ENCODE measurements at places on chromosomes 11 and 22.

DNA sequence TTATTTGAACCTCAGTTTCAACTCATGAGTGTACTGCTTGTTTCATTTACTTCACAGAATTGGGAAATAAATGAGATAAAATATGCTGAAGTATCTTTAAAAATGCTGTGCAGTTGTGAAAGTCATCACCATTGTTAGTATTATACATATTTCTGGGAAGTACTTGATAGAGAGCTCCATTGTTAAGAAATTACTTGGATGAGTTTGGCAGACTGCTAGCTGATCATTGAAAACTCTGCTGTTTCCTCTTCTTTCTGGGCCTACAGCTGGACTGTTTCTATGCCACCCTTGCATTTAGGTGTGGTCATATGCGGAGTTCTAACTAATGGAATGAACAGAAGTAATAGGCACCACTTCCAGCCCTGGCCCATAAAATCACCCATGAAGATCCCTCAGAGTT is 10.0 kb downstream of the SIK2 start:
- DNase-seq = no peak

DNA sequence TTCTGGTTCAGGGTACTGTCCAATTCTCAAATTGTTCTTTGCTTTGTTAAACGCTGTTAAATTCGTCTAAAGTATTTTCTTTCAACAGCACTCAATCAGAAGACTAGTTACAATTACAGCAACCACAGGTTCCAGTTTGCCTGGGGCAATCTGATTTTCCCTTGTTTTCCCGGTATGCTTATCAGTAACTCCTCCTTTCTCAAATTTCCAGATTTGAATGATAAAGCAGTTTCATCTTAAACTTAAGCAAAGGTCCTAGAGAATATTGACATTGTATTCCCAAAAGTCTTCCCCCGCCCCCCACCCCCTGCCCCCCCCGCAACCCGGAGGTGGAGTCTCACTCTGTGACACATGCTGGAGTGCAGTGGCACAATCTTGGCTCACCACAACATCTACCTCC is 10.5 kb upstream of the USP28 start:
- DNase-seq = no peak

- DNase-seq = no peak
These were observed 100.4 kb upstream of the SERPIND1 start for GRCh38 chr22:20673295-20674195.

DNA sequence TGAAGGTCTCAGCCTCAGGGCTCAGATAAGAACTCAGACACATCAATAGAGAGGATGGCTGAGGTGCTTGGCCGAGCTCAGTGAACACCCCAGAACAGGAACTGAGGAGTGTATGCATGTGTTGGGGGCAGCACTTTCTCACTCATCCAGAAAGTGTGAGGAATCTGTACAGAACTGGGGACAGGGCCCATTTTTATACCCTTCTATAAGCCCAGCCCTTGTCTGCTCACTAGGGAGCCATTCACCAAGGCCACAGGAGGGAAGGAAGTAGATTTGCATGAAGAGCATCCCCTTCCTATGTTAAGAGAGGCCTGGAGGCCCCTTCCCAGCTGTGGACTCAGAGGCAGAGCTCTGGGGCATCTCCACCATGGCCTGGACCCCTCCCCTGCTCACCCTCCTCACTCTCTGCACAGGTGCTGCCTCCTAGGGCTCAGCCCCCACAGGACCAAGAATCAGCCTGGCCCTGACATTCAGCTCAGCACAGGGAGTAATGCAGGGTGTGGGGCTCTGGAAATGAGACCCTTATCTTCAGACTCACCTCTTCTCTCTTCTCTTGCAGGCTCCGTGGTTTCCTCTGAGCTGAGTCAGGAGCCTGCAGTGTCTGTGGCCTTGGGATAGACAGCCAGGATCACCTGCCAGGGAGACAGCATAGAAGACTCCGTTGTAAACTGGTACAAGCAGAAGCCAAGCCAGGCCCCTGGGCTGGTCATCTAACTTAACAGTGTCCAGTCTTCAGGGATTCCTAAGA is 39.9 kb upstream of the GGTLC2 start:
- no peak for DNase-seq

- DNase-seq = no peak
These were observed 41.1 kb downstream of the TNRC6B start for GRCh38 chr22:40218723-40219294.

DNA sequence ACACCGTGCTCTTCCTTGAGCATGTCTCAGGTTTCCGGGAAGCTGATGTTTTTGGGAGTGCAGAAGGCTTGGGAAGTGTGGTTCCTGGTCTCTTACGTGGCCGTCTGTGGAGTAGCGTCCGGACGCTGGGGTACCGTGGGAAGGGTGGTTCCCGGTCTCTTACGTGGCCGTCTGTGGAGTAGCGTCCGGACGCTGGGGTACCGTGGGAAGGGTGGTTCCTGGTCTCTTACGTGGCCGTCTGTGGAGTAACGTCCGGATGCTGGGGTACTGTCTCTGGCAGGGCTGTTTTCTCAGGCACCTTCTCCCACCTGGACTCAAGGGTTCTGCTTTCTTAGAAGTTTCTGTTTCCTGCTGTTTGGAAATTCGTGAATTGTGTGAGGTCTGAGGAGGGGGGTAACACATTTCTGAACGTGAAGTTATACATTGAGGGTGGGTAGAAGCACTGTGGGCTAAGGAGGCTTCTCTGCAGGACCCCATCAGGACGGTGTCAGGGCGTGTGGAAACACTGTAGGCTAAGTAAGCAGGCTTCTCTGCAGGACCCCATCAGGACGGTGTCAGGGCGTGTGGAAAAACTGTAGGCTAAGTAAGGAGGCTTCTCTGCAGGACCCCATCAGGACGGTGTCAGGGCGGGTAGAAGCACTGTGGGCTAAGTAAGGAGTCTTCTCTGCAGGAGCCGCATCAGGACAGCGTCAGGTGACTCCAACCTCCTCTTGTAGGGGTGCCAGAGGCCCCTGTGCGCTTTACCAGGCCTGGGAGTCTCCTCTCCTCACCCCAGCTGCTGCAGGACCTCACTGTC is 5.3 kb upstream of the IFITM3 start:
- DNase-seq = no peak

DNA sequence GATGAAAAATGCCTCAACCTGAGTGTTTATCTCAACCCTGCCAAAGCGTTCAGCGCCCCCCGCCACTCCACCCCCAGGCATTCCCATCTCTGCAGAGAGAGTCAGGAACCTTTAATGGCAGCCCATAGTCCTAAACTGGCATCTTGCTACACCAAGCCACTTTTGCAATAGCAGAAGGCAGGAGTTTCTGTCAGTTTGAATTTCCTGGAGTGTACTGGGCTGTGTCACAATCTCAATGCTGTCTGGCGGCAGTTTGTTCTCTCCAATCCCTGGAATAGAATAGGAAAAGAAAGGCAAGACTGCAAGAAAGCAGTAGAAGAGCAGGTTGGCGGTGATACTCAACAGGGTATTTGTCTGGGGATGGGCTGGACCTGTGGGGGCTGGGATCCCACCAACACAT is 32.9 kb upstream of the FLI1 start:
- DNase-seq = no peak

DNA sequence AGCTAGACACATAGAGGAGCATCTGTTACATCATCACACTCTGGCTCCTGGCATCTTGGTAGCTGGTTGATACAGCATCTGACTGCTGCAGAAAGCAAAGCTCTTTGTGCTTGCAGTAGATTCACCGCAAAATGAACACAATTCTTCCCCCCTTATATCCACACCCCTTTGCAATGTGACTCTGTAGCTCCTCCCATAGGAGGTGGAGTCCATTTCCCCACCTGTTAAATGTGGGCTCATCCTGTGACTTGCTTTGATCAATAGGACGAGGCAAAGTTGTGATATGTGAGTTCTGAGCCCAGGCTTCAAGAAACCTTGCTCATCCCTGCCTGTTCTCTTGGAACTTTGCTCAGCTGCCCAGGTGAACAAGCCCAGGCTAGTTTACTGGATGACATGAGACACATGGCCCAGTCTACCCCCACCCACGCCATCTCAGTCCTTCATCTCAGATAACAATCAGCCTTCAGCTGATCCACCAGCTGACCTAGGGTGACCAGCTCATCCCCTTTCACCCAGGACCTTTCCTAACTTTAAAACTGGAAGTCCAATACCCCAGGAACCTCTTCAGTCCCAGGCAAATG is 272.2 kb downstream of the TENM4 start:
- no peak for DNase-seq

DNA sequence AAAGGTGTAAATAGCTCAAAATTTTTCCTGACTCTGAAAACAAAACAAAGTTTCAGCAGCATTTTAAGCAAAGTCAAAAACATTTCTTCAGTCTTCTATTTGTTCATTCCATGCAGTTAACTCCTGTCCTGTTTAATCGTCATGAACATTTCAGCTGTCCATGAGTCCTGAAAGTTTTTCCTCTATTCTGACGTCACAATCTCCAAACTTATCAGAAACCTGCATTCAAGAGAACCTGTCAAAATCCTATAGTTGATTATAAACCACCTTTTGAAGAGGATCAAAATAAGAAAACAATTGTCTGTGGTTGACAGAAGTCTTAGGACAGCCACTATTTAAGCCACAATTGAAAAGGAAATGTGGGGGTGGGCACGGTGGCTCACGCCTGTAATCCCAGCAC is 15.4 kb downstream of the FOLR3 start:
- DNase-seq = no peak

GRCh38 chr22:46569848-46570695 is 32.7 kb upstream of the CELSR1 start:
- DNase-seq = no peak

DNA sequence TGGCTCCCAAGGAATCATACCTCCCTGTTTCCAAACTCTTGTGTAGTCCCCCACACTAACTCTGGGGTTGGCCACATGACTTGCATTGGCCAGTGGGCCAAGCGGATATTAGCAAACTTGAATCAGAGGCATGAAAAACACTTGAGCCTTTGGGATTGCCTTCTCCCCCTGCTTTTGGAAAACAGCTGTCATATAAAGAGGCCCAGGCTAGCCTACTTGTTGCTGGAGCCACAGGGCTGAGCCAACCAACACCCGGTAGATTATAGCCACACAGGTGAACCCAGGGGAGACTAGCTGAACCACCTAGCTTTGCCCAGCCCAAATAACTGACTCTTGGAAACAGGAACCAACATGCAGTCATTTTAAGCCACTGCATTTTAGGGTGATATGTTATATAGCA is 354.8 kb downstream of the TENM4 start:
- no peak for DNase-seq
